Stimulated activated CD4-positive, alpha-beta T cell treated with anti-CD3 and anti-CD28 coated beads, Interleukin-15, amount 100 ng/mL, for 24 hours (primary cell): ENCODE measurements at places on chromosomes 13 and 19.

DNA sequence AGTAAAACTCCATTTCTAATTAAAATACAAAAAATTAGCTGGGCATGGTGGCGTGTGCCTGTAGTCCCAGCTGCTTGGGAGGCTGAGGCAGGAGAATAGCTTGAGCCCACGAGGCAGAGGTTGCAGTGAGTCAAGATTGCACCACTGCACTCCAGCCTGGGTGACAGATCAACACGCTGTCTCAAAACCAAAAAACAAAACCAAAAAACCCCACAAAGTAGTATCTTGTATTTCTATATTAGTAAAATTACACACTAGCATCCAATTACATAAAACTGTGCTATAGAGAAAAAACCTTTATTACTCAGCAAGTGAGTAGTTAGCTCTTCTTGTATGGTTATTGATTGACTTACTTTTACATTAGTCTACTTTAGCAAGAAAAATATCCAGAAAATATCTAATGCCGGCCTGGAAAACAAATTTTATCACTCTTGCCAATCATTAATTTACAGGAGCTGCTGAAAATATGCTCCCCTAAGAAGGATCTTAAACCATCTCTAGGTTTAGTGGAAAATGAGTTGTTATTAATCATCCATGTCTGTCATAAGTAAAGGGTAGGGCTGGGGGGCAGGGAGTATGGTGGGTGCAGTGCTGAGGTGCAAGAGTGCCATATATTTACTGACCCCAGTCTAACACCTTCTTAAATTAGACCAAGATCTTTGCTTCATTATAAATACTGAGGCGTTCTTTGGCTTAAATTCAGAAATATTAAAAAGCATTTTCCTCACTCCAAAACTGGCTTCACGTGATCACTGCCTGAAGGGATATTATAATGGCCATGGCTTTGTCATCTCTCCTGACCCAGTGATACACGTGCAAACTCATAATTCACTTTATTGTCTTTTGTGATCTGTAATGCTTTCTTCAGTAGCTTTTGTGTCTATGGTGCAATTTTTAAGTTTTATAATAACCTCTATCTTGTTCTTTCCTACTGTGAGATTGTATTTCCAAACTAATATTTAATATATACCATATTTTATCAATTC, 44.1 kb downstream of the UBL3 start:
- peak; percentile 35 for DNase-seq

DNA sequence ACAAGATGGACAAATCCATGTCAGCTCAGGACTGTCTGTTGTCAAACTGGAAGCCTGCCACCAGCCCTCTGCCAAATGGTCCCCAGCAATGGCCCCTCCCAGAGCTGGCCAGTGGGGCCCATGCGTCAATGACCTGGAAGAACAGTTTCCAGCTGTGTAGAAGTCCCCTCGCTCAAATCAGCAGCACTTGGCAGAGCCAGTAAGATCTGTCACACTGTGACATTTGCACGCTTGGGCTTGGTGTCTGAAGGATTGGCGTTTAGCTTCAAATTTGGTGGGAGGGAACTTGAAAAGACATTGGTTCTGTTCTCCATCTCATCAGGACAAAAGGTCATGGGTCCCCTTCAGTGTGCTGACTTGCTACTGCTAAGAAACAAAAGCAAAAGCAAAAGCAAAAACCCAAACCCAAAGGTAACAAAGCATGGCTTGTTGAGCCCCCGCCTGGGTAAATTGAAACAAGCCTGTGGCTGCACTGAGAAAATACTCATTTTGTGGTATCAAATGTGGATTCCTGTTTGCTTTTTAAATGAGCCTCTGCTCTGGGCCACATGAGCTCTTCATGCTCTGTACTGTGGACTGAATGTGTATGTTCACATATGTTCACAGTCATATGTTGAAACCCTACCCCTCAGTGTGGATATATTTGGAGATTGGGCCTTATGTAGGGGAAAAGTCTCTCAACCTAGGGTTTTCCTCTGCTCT, 253.6 kb upstream of the MAB21L1 start:
- no peak for DNase-seq

DNA sequence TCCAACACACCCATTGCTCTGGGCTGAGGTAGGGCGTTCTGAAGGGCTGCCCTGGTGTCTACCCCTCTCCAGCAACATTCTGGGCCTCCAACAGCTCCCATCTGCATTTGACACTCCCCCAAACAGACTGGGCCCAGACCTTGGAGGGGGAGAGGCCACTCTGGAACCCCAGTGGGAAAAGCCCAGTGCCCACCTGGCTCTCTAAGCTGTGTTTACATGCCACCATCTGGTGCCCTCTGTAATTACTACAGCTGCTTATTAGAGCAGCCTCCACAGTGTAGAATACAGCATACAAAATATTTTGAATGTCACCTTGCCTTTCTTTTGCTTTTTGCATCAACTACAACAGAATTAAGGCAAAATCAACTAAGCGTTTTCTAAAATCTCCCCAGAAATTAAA, 35.8 kb upstream of the TM9SF2 start:
- DNase-seq = no peak

GRCh38 chr13:97881556-97881955, 71.9 kb upstream of the IPO5 start:
- no peak for DNase-seq

DNA sequence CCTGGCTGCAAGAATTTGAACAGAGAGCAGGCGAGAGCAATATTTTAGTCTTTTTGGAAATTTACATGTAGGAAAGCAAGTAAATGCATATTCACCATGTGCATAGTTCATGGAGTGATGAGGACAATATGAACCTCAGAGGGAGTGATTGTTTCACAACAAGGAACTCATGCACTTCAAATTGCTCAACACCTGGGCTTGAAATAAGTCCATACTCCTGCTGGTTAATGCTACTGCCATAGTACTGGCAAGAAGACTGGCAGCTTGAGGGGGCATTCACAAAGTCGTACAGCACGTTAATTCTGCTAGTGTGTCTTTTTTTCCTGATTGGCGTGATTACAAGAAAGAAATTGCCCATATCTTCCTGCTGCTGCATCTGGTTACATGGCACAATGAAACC, 267.6 kb downstream of the PCDH17 start:
- DNase-seq = no peak

GRCh38 chr13:48488995-48489394, 43.9 kb downstream of the RCBTB2 start:
- no peak for DNase-seq

- no peak for DNase-seq
These were observed 32.8 kb upstream of the NANOS3 start for GRCh38 chr19:13844130-13844631.

DNA sequence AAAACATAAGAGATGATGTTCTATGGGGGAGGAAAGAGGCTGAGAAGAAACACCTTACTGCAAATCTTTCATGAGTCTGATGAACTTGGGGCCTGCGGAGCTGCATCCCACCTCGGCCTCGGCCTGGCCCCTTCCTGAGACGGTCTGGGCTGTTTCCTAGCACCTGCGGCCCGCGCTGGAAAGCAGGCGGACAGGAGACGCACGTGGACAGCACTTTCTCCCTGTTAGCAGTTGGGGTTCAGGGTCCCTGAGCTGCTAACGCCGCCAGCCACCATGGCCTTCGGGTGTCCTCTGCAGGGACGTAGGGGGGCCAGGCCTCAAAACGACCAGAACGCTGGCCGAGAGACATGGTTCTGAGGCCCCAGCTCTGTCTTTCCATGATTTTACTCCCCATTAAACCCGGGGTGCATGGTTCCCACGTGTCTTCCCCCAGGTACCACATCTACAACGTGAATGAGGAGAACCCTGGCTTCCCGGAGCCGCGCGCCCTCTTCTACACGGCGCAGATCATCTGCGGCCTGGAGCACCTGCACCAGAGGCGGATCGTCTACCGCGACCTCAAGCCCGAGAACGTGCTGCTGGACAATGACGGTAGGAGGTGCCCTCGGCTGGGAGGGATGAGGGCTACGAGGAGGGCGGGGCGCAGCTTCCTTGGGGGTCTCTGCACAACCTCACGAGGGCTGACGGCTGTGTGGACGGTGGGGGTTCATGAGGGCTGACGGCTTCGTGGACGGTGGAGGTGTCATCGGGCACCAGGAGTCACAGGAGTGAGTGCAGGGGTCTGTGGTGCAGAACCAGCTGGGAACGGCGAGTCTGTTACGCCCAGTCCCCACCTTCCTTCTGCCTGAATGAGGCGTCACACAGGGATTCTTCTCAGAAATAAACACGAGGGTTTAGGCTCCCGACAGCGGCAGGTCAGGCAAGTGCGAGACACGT, 4.3 kb downstream of the GRK1 start:
- DNase-seq = no peak

DNA sequence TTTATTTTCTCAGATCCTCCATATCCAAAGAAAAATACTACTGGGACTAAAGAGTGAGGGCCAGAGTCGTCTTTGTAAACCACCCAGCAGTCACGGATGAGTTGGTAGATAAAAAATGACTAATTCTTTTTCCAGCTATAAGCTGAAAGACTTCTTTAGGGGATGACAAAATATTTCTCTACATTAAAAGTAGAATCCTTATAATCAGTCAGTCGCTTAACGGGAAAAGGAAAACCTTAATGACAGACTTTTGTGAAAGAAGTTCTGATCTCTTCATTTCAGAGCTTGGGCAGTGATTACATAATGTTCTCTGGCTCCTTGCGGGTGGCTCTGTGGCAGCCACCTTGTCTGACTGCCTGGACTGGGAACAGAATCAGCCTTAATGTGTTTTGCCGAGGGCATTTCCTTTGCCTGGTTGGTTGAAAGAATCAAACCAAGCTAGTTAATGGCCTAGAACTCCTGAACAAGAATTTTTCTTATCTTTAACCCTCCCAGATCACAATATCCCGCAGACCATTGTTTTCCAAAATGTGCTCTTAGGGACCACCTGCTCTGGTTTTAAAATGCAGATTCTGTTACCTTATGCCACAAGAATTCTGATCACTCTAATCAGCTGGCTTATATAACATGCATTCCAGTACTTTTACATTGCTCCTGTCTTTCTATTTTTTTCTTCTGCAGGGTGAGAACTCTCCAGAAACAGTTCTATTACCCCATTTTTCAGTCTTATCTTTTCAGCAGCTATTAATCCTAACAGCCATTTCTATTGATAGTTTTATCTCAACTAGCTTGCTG, 2.5 kb downstream of the ITM2B start:
- no peak for DNase-seq

DNA sequence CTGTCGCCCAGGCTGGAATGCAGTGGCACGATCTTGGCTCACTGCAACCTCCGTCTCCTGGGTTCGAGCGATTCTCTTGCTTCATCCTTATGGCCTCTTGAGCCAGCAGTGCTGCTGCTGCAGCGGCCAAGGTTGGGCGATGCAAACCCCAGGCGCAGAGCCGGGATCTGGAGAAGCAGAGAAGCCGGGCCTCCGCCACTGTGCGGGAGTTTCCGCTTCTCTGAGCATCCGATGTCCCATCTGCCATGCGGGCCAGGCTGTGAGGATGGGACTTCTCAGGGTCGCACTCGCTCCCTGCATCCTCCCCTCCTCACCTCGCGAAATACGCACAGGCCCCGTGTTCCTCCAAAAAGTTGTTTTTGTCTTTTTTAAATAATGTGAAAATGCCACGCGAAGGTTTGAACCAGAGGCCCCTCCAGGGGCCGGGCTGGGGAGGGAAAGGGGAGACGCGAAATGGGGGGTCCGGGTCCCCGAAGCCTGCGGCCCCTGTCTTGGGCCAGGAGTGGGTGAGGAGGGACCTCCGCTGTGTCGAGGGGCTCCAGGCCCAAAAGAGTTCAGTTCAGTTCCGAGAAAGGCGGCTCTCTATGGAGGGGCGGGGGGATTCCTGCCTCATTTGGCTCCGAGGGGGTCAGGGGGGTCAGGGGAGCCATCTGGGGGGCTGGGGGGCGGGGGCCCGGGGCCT, 15.9 kb downstream of the CYTH2 start:
- DNase-seq = no peak

- no peak for DNase-seq
These were observed 9.7 kb downstream of the CLEC4G start for GRCh38 chr19:7722231-7722651.

DNA sequence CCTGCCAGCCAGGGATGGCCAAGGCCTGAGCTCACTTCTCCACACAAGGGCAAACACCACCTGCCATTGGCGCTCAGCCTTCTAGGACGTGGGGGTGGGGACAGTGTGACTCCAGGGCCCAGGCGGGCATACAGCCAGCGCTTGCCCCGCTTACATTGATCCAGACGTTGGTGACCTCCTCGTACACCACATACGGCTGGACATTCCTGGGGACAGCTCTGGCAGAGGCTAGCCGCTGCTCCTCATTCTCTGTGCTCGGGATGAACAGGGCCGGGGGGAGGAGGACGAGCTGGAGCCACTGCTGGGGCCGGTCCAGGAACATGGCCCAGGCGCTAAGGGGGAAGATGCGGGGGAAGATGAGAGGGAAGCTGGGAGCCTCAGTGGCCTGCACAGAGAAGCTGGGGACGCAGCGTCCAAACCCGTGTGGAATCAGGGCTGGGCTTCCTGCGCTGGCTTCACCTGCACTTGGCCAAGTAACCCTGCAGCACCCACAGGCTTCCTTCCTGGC, 25.1 kb upstream of the MYDGF start:
- DNase-seq = no peak

DNA sequence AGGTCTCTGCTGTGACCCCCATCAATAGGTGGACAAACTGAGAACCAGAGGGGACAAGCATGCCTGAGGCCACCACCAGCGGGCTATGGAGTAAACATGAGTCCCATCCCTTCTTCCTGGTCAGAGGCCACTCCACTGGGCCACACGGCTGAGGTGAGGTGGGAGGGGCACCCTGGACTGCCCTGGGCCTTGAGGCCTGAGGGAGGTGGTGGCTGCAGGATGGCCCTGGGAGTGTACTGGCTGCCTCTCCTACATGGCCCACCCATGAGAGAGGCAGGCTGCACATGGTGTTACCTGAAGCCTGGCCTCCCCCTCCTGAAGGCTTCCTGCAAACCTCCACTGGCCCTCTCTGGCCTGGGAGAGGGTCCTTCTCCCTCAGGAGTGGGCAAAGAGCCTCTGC, 222.4 kb downstream of the TUBA3C start:
- no peak for DNase-seq

GRCh38 chr13:51584731-51585672, 740 bp downstream of the WDFY2 start:
- peak; percentile 78 for DNase-seq

DNA sequence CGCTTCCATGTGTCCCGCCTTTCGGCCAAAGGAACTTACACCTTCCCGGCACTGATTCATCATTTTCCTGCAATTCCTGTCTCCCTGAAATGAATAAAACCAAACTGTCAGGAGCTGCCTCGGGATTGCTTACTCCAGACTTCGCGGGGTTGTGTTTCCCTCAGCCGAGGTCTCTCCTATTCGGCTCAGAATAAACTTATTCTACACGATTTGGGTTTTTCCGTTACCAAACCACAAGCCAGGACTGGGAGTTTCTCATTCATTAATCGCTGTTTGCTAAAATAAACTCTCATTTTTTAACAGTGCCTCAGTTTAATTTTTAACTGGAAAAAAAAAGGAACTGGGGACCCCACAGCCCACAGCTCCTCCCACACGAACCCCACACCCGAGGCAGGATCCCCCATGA, 667 bp downstream of the ZNF878 start:
- no peak for DNase-seq

GRCh38 chr13:39692660-39693438, 37.4 kb downstream of the COG6 start:
- DNase-seq = no peak
